Stimulated activated CD4-positive, alpha-beta T cell treated with anti-CD3 and anti-CD28 coated beads, Interleukin-2, amount 100 ng/mL, for 24 hours (primary cell): ENCODE measurements at places on chromosomes 3 and 15.

- DNase-seq: peak; percentile 48
These were observed 121.3 kb downstream of the RPLP1 start for GRCh38 chr15:69573815-69574475.

- no peak for DNase-seq
These were observed 125.1 kb upstream of the CTDSPL start for GRCh38 chr3:37736624-37737023.

DNA sequence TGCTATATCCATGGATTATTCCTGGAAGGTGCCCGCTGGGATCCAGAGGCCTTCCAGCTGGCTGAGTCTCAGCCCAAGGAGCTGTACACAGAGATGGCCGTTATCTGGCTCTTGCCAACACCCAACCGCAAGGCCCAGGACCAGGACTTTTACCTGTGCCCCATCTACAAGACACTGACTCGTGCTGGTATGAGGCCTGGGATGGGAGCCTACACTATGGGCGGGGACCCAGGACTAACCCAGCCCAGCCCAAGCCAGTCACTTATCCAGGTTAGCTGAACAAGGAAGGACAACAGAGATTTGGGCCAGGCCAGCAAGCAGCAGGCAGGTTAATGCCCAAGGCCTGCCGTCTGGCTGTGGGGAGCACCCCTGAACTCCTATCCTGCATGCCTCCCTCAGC, 45.3 kb downstream of the SEMA3G start:
- no peak for DNase-seq

DNA sequence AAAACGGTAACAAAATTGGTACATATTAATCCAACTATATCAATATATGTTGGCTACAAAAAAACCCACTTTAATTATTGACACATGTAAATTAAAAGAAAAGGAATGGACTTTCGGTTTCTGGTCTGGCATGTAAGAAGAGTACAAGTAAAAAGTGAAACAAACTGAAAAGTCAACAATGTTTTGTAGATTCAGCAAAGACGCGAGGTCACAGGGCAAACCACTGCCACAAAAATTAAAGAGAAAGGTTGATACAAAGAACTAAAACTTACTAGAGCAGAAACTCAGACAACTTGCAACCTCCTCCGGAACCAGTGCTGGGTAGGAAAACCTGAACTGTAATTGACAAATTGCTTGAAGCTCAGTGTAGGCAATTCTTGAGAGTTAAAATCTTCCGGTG, 110.6 kb upstream of the ARPP21 start:
- no peak for DNase-seq

DNA sequence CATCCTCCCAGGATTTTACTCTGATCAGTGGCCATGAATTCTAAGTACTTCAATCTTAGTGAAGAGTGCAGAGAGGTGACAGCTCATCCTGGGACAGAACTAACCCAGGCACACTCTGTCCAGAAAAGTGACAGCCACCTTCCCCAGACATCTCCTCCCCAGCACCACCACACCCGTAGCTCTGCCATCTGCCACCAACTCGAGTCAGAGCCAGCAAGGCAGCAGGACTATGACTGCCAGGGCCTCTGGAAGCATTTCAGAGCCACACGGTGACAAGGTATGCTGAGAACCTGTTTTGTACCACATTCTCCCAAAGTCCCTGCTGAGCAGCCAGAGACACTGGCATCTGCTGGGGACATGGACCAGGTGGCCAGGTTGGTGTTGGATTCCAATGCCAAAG, 71.0 kb downstream of the NTRK3 start:
- no peak for DNase-seq

GRCh38 chr15:31482122-31482922, 155.7 kb downstream of the KLF13 start:
- peak; percentile 10 for DNase-seq

DNA sequence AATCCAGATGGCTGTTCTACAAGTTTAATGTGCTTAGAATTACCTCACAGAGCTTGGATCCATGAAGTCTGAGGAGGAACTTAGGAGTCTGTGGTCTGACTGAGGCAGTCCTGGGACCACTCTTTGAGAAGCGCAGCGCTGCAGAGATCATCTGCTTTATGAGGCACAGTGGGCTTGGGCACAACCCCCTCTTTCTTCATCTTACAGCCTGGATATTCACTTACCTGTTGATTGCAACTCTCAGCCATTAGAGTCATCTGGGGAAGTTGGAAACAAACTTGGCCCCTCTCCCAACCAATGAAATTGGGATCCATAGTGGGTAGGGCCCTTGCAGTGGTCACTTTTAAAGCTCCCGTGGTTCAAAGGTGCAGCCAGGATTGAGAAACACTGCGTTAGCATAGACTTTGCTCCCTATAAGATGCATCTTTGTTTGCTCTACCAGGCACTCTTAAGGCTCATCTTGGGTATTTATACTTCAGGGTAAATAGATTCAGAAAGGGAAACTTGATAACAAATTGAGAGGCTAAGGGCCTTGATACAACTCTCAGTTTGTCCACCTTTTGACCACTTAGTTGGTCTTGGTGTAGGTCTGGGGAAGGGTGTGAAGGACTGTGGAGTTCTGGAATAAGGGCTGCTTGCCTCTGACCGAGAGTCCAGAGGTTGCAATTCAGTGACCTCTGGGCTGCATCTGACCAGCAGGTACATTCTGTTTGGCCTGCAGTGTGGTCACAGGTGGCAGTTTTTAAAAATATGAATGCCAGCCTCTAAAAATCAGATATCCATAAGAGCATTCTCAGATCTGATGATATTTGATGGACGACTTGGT, 22.8 kb downstream of the FEM1B start:
- DNase-seq: no peak

DNA sequence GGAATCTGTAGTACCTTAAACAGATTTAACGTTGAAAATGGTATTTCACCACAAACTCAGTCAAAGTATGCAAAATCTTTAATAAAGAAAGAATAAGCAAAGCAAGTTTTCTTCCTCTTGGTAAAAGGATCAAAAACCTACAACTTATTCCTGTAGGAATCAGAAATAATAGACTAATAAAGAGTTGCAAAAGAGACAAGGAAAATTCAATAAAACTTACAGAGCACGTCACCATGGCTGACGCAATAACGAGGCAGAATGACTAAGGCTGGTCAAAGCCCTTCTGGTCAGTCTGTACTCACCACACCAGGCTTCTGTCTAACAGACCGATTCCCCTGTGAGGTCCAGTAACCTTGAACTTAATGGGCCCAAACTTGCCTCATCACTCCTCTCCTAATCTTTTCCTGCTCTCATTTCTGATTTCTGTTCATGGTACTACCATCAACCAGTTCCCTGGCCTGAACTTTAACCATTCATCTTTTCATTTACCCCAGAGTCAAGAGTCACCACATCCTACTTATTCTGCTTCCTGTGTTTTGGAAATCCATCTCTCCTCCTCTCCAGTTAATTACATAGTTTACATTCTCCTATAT, 5.0 kb downstream of the MASP1 start:
- DNase-seq: no peak

DNA sequence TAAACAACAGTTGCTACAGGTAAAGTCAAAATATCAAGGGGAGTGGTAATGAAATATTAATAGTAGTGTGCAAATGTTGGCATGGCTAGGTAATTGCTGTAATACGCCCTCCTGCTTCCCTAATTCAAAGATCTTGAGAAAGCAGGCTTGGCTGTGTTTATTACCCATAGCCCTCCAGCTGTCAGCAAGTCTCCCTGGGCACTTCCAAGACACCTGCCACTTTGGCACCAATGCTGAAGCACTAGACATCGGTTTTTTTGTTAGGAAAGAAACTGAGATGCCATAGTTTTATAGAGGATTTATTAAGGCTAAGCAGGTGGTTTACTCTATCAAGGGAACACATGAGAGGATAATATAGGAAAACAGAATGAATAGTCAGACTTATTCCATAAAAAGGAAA, 64.4 kb downstream of the P2RY1 start:
- DNase-seq: no peak

DNA sequence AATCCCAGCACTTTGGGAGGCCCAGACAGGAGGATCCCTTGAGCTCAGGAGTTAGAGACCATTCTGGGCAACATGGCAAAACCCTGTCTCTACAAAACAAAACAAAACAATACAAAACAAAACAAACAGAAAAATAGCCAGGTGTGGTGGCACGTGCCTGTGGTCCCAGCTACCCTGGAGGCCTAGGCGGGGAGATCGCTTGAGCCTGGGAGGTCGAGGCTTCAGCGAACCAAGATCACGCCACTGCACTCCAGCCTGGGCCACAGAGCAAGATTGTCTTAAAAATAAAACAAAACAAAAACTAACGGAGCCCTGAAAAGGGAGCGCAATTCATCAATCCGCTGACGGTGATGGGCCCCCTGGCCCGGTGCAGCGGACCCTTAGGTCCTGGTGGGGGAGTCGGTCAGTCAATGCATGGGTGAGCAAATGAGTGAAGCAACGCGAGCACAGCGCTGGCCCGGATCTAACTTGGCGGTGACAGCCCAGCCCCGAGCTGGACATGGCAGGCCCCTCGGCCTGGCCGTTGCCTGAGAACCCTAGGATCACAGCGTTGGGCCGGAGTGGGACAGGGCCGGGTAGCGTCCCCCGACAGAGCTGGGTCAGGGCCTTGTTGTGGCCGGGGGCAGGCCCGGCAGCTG, 52.4 kb upstream of the BLM start:
- DNase-seq: no peak

DNA sequence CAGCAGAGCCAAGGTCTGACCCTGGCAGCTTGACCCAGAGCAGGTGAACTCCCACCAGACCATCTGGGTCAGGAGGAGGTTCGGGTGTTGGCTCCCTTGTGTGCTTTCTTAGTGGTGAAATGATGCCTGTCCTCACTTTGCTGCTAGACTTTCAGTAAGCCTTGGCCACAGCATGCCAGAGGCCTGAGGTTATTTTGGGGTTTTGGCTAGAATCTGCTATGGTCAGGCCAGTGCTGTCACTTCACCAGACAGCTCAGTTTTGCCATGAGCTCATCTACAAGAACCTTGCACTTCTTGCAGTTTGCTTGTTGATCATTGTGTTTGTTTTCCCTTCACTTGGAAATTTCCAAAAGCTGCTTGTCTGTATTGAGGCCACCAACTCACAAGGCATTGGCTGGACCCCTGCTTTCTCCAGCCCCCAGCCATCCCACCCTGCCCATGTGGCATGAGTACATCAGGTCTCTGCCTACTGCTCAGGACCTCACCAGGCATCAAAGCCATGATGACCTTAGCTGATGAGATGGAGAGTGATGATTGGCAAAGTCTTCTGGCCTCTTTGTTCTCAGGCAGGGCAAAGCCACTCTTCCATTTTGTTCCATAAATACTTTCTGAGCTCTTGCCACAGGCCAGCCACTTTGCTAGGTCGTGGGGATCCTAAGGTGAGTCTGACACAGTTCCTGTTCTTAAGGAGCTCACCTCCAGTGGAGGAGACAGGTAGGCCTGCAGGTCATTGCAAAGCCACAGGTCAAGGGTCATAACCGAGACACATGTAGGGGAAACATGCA, 122.6 kb downstream of the ARNT2 start:
- no peak for DNase-seq

- no peak for DNase-seq
These were observed 34.2 kb downstream of the CPN2 start for GRCh38 chr3:194316918-194317317.

GRCh38 chr3:40913192-40913591, 286.1 kb upstream of the CTNNB1 start:
- DNase-seq: no peak

DNA sequence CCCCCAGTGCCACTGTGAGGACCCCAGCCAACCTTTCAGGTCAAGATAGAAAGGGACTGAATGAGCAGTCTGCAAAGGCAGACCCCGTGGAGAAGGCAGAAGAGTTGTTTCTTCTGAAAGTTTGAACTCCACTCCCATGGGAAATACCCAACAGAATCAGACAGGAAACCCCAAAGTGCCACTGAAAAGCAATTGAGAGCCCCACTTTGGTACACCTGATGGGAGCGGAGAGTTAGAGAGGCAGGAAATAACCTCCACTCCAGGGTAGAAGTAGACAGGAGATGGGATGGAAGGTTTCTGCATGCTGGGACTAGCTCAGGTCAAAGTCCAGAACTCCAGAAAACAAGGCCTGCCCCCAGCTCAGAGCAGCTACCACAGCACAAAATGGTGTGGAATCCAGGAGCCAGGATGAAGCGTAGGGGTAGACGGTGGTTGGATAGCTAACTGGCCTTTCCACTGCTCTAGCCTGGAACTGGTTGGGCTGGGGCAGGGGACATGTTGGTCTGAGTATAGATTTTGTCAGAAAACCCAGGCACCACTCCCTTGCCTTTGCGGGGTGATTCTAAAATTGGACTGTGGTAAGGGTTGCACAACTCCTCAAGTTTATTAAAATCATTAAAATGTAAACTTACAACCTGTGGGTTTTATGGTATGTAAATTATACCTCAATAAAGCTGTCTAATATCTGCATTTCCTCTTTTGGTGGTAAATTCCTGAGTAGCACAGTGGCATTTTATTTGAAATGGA, 1.9 kb upstream of the RAB43 start:
- no peak for DNase-seq

- DNase-seq: no peak
These were observed 56.3 kb downstream of the OSBPL10 start for GRCh38 chr3:31924610-31925270.

GRCh38 chr3:108311797-108312196, 15.4 kb downstream of the HHLA2 start:
- DNase-seq: no peak

DNA sequence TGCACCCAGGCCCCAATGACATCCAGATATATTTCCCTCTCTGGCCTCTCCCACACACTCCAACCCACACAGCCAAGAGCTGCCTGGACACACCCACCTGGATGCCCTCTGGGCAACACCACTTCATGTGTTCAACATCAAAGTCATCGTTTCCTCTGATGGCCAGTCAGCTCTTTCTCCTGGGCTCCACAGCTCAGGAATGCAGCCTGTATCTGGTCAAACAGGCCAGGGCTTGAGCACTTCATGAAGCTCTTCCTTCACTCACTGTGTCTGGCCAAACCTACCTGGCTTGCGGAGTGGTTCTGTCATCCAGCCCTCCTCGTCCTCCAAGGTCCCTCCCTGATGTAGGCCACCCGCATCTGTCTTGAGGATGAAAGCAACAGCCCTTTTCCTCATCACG, 35.8 kb upstream of the SLC6A11 start:
- DNase-seq: no peak

- no peak for DNase-seq
These were observed 68.6 kb downstream of the FHIT start for GRCh38 chr3:61182662-61183061.

- DNase-seq: no peak
These were observed 52.4 kb downstream of the KCNMB2 start for GRCh38 chr3:178588628-178589027.

- DNase-seq: no peak
These were observed 105.3 kb upstream of the UBE3A start for GRCh38 chr15:25544076-25544475.

DNA sequence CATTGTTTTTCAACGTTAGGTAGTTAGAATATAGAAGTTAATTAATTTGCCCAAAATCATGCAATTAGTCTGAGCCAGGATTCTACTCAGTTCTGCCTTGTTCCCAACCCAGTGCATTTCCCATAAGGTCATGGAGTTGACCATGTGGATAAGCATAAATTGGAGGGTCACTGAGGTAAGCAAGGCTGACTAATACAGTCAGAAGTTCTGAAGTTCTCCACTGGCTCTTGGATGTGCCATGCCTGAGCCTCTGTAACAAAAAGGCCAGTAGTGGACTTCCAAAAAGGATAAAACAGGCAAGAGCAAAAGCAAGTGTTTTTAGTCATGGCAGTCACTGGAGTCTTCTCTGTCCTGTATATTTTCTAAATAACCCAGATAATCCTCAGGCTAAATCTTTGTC, 124.4 kb upstream of the PHLDB2 start:
- DNase-seq: no peak
